ENCODE measurements at places on chromosomes 11 and 22. TPM values are rescaled to one million over a fixed set of nuclear protein-coding genes. Genes with fewer than 3 reads are reported as not detected.

Gene CADM1
- 0.86 TPM for total RNA-seq

DNA sequence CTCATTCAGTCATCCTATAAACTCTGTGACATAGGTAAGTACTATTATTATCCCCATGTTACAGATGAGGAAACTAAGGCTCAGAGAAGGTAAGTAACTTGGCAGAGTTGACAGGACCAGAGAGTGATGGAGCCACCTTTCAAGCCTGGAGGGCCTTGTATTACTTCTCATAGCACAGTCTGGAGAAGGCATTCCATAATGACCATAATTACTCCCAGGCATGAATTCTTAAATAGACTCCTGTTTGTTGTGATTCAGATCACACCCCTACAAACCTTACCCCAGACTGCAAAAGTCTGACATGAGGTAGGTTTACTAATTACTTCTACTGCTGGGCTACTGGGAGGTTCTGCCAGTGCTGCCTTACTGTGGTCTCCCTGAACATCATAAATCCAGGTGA, 77.0 kb downstream of the CD44 start:
- no peak for DNase-seq

- no peak for DNase-seq
These were observed 57.0 kb downstream of the ETS1 start for GRCh38 chr11:128530118-128531074.

GRCh38 chr11:86151174-86152005, 82.5 kb upstream of the PICALM start:
- DNase-seq, result no peak

Gene UCP3
- 5.7 TPM for total RNA-seq

DNA sequence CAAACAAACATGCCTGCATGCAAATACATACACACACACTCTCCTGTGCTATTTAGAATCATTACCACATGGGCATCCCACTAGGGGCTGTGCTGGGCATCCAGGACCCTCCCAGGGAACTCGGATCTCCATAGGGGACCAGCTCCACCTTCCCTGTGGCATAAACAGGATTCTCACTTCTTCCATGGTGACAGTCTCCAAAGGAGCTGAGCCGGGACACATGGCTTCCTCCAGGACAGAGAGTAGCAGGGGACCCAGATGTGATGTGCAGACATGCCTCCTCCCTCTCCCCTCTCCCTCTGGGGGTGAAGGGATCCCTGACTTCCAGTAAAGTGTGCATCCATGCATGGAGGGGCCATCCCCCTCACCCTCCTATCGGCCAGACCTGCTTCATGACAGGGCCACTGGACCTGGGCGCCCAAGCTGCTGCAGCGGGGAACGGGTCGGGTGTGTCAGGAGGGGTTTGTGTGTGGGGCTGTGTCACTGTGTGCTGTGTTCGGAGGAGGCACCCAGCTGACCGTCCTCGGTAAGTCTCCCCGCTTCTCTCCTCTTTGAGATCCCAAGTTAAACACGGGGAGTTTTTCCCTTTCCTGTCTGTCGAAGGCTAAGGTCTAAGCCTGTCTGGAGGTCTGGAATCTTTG, 33.4 kb downstream of the IGLL5 start:
- DNase-seq, result no peak

DNA sequence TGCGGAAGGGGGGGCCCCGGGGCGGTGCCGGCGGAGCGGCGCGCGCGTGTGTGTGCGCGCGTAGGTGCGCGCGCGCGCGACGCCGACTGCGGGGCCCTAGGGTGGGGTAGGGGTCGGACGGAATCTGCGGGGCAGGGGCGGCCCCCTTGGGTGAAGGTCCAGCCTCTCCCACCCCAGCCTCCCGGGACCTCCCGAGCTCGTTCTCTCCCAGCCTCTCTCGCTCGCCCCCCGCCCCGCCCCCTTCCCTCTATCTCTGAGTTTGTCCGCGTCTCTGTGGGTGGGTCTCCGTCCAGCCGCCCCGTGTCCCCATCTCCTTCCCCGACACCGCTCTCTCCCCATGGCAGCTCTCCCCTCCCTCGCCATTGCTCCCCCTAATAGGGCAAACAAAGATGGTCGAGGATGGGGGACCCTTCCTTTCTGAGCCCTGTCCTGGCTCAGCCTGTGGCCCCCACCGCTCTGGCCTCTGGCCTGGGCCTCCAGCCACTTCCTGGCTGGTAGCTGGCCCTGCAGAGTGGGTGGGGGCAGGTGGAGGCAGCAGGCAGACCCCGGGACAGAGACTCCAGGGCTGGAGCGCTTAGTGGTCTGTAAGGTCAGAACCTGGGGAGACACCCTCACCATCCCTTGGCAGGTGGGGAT, 33.0 kb upstream of the PRR5 start:
- DNase-seq, result no peak

DNA sequence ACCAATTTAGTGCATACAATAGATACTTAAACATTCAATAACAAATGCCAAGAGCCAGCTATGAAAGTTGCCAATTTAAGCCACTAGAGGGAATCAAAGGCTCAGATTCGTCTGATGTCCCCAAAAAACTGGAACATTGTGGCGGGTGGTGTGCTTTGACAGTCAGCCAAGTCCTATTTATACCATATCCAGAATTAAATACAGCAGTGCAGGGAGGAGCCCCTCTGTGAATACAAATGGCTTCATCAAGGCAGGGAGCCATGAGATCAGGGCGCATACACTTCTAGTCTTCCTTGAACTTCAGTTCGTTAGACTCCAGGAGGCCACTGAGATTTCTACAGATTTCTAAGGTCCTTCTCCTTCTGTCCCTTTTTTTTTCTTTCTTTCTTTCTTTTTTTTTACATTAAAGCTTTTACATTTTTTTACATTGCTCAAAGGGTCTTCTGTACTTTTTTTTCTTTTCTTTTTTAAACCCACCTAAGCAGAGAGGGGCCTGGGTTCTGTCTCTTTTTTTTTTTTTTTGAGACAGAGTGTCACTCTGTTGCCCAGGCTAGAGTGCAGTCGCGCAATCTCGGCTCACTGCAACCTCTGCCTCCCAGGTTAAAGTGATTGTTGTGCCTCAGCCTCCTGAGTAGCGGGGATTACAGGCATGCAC, 41.5 kb upstream of the HSPA8 start:
- no peak for DNase-seq

GRCh38 chr11:108025387-108026080, 16.8 kb downstream of the CUL5 start:
- no peak for DNase-seq
